ENCODE measurements at places on chromosomes 7 and 10. TPM values are rescaled to one million over a fixed set of nuclear protein-coding genes. Genes with fewer than 3 reads are reported as not detected.

Gene MBL2
- total RNA-seq, result not detected

Gene LBX1
- total RNA-seq, result not detected

GRCh38 chr10:124119946-124120345 is 26.5 kb upstream of the CHST15 start:
- DNase-seq, result no peak

- DNase-seq, result no peak
Observed at GRCh38 chr7:122454776-122455507, 150.4 kb upstream of the FEZF1 start.

- DNase-seq, result no peak
Observed at GRCh38 chr10:128885573-128886555, 581.2 kb upstream of the MGMT start.
